ENCODE measurements at places on chromosomes 3 and 15.

DNA sequence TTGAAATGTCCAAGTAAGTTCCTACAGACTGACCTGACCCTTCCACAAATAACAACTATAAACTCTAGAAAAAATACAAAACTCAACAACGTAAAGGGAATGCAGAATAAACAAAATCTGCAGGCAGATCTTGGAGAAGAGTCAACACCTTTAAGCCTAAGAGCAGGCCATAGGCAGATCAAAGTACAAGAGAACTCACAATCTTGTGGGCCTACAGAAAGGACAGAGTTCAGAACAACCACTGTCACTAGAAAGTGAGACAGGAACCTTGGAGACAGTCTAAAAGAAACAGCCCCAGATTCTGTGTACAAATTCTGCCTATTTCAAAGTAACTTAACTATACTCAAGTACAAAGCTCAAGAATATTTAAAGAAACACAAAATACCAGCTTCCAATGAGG lies 31.0 kb downstream of the NEK4 start:
- DNase-seq: no peak

- DNase-seq: no peak
Observed at GRCh38 chr3:105067361-105067760, 299.3 kb upstream of the ALCAM start.

- no peak for DNase-seq
Observed at GRCh38 chr3:181695661-181696491, 15.8 kb upstream of the SOX2 start.

GRCh38 chr15:29670266-29670665 lies 152.0 kb downstream of the TJP1 start:
- no peak for DNase-seq

- DNase-seq: no peak
Observed at GRCh38 chr3:2153547-2153946, 54.9 kb downstream of the CNTN4 start.

DNA sequence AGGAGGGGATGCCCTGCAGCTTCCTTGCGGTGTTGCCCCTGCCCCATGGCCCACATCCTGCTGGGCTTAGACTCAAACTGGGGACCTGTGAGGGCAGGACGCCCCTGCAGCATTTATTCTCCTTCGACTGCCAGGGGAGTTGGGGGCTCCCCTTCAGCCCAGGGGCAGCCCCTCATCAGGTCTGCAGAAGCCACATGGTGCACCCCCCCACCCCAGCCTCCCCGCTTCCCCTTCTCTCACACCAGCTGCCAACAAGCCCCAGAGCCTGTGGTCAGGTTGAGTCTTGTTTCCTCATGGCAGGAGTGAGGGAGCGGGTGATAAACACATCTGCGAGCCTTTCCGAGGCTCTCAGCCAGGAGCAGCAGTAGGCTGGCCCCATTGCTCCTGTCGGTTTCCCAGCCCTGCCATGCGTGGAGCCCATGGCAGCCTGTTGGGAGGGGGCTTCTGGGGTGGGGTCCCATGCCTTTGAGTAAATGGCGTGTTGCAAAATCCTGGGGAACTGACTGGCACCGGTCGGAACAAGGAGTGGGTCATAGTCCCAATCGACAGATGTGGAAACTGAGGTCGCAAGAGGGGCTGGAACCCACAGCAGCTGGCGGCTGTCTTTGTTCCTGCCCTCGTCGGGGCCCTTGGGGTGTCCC lies 27.8 kb downstream of the WNT7A start:
- no peak for DNase-seq

DNA sequence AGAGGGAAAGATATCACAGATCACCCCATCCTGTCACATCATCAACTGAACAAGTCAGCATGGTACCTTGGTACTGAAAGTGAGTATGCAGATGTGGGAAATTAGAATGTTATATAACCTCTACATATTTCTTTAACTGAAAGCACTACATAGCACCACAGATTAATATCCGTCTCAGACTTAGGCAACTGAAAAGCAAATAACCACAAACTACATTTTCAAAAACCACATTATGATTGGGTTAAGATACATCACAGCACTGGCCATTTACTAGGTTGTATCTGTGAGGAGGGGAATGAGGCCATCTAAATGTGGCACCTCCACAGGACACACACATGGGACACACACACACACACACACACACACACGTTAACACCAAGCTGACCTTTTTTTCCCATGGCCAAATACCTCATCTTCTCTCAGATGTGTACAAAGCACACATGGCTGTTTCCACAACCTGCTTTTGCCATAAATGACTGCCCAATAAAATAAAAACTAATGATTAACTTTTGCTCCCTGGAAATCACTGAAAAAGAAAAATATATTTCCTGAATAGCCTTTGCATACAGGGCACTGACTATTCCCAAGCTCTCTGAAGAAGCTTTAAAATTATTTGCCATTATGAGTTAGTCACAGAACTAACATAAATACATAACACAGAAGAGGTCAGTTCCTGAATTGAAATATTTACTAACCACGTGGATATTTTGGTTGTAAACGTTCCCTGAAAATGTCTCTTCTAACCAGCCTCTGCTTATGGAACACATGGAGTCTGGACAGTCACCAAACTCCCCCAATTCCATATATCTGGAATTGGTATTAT lies 60.1 kb downstream of the SUMF1 start:
- DNase-seq: no peak

GRCh38 chr15:74314795-74315438 lies 52.5 kb downstream of the CYP11A1 start:
- DNase-seq: peak; percentile 48

DNA sequence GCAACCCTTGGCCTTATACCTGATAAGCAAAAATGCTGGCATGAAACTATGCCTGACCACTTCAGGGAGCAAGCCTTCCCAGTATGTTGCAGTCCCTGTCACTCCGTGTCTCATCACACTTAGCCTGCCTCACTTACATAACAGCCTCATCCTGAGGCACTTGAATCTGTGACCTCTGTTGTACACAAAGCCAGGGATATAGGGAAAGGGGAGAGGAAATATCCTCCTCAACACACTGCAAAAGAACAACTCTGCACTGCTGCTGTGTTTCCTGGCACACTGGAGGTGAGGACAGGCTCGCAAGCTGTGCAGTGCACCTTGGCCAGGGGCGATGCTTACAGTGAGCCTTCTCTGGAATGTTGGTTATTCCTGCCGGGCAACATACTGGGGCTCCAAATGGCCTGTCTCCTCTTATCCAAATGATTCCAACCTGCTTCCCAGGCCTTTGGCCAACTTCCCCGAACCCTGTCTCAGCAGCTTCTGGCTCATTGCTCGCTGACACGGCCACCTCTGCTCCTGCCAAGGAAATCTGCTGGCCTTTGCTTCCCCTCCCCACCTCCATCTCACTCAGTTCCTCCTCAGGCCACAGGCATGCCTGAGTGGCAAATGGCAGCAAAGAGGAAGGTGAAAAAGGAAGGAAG lies 109.2 kb downstream of the CD47 start:
- no peak for DNase-seq

- no peak for DNase-seq
Observed at GRCh38 chr15:39554746-39555387, 26.0 kb upstream of the THBS1 start.

- DNase-seq: no peak
Observed at GRCh38 chr3:58116161-58116955, 94.4 kb downstream of the DNASE1L3 start.

- no peak for DNase-seq
Observed at GRCh38 chr15:74621936-74622335, 6.3 kb downstream of the CLK3 start.

GRCh38 chr3:167184511-167184910 lies 195.6 kb downstream of the ZBBX start:
- peak; percentile 2 for DNase-seq

DNA sequence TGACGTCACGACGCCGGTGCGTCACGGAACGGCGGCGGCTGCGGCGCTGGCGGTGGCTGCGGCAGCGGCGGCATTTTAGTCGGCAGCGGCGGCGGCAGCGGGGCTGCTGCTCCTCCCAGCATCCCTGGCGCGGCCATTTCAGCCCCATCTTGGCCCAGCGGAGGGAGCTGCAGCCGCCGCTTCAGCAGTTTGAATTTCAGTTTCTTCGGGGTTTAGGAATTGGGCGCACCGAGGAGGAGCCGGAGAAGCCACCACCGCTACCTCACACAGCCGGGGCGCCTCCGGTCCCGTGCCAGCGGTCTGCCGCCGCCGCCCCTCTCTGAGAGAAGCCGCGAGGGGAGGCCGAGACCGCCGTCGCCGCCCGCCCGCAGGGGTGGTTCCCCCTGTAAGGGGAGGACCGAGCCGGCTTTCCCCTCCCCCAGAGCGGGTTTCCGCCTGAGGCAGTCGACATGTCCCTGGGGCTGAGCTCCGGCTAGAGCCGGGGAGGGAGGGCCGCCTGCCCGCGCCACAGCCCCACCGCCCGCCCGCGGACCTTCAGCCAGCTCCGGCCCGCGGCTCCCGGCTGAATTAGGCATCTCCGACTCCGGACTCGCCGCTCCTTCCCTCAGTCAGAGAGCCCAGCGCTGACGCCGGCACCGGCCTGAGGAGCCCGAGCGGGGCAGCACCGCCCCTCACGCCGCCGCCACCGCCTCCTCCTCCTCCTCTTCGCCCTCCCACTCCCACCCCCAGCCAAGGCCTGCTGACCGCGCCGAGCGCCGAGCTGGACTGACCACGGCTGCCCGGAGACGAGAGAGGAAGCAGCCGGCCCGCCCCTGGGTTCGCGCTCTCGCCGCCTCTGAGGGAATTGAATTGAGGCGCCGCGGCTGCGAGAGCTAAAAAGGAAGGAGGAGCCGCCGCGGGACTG lies at the start of gene TSC22D2:
Gene TSC22D2 (plus strand): TSS at position 78 of the 904 bp plus-strand sequence. CDS start 1,053 bp downstream, outside the sequence.
- DNase-seq: peak; percentile 89

DNA sequence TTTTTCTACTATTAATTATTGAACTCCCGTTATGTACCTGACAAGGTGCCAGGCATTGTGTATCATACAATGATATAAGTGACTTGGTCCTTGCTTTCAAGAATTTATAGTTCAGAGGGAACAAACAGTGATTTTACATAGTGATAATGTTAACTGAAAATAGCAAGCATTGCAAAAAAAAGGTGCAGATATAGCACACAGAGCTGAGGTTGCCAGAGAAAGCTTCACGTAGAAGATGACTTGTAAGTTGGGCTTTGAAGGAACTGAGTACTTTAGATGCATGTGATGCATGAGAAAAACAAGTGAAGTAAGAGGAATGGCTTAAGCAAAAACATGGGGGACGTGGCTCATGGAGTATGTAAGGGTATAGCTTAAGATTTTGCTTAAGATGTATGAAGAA lies 584.5 kb downstream of the NAALADL2 start:
- DNase-seq: no peak

DNA sequence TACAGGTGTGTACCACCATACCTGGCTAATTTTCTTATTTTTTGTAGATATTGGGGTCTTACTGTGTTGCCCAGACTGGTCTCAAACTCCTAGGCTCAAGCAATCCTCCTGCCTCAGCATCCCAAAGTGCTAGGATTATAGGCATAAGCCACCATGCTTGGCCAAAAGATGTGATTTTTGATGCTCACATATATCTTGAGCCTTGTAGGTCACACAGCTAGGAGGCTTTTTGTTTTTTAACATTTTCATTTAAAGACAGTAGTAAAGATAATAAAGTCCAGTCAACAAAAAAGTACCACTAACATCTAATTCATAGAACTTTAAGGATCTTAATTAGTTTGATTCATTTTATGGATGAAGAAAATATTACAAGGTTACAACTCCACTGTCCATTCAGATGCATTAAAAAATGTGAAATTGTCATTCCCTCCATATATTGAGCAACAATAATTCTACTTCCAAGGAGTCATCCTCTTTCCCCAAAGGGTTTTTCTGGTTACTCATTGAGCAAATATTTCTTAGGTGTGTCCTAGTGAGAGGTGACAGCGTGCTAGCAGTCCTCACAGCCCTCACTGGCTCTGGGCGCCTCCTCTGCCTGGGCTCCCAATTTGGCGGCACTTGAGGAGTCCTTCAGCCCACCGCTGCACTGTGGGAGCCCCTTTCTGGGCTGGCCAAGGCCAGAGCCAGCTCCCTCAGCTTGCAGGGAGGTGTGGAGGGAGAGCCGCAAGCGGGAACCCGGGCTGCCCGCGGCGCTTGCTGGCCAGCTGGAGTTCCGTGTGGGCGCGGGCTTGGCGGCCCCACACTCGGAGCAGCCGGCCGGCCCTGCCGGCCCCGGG lies 8.3 kb upstream of the TASOR start:
- no peak for DNase-seq

DNA sequence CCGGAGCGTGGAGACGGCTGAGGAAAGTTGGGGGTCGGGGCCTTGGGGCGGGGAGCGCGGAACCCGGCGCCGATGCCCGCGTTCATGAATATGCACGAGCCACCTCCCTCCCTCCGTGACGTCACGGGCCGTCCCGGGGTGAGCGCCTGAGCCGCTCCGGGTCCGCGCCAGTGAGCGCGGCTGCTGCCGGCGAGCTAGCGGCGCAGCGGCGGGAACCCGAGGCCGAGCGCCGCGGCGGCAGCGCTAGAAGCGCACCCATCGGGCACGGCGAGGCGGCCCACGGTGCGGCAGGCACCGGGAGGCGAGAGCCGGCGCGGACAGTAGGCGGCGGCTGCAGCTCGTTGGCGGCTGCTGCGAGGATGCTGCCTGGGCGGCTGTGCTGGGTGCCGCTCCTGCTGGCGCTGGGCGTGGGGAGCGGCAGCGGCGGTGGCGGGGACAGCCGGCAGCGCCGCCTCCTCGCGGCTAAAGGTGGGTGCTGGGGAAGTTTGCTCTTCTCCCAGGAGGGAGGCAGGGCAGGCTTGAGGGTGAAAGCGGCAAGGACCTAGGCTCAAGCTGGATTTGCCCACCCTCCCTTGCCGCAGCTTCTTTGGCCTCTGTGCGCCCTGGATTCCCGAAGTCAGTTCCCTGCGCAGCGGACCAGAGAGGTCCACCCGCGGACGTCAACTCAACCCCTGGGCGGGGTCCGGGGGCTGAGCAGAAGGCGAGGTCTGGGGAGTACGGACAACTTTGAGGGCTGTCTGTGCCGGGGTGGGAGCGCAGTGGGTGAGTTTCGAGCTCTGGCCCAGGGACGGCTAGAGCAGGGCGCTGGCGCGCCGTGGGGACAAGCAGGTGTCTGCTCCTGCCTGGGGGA lies at the start of gene CLSTN2:
Gene CLSTN2 (plus strand): TSS at position 170 of the 850 bp plus-strand sequence.
- peak; percentile 61 for DNase-seq

DNA sequence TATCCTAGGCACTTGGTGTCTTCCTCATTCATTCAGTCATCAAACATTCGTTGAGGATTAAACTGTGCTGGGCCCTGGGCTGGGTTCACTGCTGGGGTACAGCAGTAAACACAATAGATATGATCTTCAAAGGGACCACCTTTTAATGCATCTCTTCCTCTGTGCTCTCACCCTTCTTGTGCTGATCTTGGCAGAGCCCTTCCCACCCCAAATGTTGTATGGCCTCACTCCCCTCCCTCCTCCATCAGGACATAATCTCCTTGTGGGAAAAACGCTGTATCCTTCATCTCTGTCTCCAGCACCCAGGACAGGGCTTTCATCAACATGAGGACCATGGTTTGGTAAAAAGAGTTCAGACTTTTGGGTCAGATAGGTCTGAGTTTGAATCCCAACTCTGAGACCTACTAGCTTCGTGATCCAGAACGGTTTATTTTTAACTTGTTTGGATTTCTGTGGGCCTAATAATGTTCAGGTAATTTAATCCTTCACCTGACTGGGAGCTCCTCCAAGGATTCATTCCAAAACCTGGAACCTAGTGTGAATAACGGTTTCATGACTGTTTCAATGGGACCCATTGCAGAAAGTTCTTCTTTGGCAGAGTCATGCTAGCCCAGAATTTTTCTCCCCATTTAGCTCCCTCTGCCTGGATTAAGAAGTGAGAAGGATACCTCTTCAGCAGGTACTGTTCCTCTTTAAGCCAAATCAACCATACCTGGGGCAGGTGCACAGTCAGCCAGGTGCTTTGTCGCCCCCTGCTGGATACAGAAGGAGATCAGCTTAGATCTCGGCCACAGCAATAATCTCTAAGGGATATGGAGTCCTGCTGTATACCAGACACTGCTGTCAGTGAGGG lies 5.2 kb upstream of the WNT7A start:
- peak; percentile 72 for DNase-seq

GRCh38 chr3:142251951-142252350 lies 26.6 kb upstream of the GK5 start:
- no peak for DNase-seq

Measured in urothelium cell line (cell line).